ENCODE measurements at places on chromosomes 6 and 20. TPM values are rescaled to one million over a fixed set of nuclear protein-coding genes. Genes with fewer than 3 reads are reported as not detected.
A peak's percentile ranks its signal among the peaks of the same experiment; 100 is the strongest.

DNA sequence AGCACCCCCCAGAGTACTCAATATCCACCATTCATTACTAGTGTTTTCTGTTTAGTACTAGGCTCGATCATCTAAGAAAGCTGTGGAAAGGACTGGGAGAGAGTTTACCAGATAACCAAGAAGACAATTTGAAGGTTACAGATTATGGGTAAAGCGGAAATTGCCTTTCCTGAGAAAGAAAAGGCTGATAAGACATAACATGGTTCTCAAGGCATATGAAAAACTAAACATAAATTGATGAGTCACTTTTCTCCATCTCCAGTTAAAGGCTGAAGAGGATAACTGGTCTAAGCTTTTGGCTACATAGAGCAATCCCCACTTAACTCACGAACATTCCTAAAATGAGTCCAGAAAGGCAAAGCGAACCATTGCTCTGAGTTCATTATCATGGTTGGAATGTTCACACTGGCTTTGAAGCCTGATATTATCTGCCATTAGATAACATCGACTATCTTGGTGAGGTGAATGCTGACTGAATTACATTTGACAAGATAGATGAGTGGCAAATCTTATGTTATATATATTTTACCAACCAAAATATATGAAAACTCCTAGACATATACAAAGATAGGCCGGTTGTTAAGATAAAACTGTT, 65.8 kb downstream of the BTBD9 start:
- peaks cover 11% of the 10 kb centered on the region for H3K36me3 ChIP-seq
- H3K4me1 ChIP-seq, result peaks cover 9% of the 10 kb centered on the region
- H3K27me3 ChIP-seq, result no peaks in the 10 kb centered on the region
- no peak overlapping the region for H3K27ac ChIP-seq
- H3K4me3 ChIP-seq, result no peak overlapping the region

- H3K27ac ChIP-seq, result no peak overlapping the region
- H3K4me3 ChIP-seq, result no peak overlapping the region
- DNase-seq, result no peak
- peaks cover 3% of the 10 kb centered on the region for H3K36me3 ChIP-seq
Measured at GRCh38 chr20:62540504-62540903, 64.7 kb upstream of the GATA5 start.

GRCh38 chr6:31834367-31835250, 7.1 kb downstream of the HSPA1B start:
- peak; percentile 90 for DNase-seq
- peak overlapping the region; percentile 97 for H3K27ac ChIP-seq
- H3K4me3 ChIP-seq, result peak overlapping the region; percentile 99
- H3K36me3 ChIP-seq, result peaks cover 31% of the 10 kb centered on the region
- H3K27me3 ChIP-seq, result no peaks in the 10 kb centered on the region

GRCh38 chr6:122081921-122082320, 317.5 kb upstream of the HSF2 start:
- no peaks in the 10 kb centered on the region for H3K4me1 ChIP-seq
- no peak overlapping the region for H3K27ac ChIP-seq
- no peaks in the 10 kb centered on the region for H3K27me3 ChIP-seq
- no peak overlapping the region for H3K4me3 ChIP-seq

DNA sequence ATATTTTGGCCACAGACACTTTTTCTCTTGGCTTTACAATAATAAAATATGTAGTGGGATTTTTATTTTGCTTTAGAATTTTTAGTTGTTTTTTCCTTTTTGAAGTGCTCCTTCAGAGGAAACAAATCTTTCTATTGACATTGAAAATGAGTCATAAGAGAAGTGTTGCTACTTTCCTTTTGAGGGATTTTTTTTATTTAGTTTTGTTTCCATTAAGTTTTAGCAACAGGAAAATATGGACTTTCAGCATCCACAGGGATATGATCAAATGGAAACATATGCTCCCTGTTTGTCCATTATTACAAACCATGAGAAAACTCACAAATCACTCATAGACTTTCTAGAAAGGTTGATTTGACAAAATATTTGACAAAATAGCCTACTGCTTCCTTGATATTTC, 65.3 kb upstream of the BMP2 start:
- no peaks in the 10 kb centered on the region for H3K36me3 ChIP-seq
- no peak overlapping the region for H3K4me3 ChIP-seq
- H3K4me1 ChIP-seq, result peaks cover 18% of the 10 kb centered on the region
- DNase-seq, result no peak
- no peaks in the 10 kb centered on the region for H3K27me3 ChIP-seq
- H3K27ac ChIP-seq, result no peak overlapping the region

- DNase-seq, result no peak
- H3K4me3 ChIP-seq, result no peak overlapping the region
Measured at GRCh38 chr6:30635834-30636233, 9.2 kb downstream of the ATAT1 start.

DNA sequence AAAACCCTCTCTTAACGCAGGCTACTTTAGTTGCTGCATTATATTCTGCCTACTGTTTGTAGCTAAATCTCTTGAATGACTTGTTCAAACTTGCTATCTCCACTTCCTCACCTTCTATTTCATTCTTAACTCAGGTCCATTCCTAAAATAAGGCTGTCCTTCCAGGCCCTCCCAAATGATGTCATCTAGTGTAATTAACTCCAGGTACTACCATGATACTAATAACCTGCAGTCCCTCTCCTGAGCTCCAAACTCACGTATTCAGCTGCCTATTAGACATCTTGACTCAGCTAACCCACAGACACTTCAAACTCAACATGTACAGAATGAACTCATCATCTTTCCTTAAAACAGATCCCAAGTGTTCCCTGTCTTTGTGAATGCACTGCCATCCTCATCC, 10.5 kb upstream of the TOP1 start:
- H3K4me1 ChIP-seq, result no peaks in the 10 kb centered on the region
- DNase-seq, result no peak
- no peaks in the 10 kb centered on the region for H3K27me3 ChIP-seq
- no peaks in the 10 kb centered on the region for H3K36me3 ChIP-seq

DNA sequence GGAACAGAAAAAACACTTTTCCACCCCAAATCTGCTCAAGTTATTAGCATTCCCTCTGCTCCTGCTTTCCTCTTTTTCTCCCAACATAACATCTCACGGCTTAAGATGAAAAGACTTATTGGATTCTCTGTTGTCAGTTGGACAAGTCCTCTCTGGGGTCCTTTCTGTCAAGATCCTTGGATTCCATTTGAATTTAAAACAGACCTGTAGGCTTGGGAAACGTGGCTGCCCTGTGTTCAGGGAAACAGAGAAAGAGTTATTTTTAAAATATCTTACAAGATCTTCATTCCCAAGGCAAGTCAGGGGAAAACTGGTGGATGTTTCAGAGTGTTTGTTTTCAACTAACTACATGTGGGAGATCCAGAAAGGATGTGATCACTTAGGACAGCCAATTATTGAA, 322.9 kb downstream of the SAMD5 start:
- no peaks in the 10 kb centered on the region for H3K27me3 ChIP-seq
- H3K27ac ChIP-seq, result no peak overlapping the region
- DNase-seq, result no peak
- no peaks in the 10 kb centered on the region for H3K36me3 ChIP-seq
- H3K4me1 ChIP-seq, result no peaks in the 10 kb centered on the region

DNA sequence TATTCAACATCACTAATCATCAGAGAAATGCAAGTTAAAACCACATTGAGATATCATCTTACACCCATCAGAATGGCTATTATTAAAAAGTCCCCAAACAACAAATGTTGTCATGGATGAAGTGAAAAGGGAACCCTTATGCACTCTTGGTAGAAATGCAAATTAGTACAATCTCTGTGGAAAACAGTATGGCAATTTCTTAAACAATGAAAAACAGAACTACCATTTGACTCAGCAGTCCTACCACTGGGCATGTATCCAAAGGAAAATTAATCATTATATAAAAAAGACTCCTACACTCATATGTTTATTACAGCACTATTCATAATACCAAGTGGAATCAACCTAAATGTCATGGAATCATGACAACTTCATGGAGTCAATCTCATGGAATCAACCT, 611.3 kb upstream of the GJE1 start:
- H3K36me3 ChIP-seq, result no peaks in the 10 kb centered on the region
- no peak overlapping the region for H3K4me3 ChIP-seq
- H3K27me3 ChIP-seq, result no peaks in the 10 kb centered on the region
- no peak for DNase-seq

DNA sequence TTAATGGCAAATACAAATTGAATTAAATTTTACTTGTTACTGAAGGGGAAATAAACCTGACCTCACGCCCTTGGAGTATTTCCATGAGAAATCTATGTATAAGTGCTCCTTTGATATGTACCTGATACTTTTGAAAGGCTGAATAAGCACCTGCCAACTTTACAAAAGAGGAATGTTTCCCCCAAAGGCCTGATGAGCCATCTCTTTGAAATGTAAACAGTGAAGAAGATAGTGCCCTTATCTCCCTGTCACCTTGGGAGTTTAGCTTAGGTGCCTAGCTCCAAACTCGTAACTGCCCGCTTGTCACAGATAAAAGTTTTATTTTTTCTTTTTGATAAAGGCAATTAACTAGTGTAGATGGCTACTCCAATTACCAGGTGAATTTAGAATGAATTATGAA, 1.1 kb upstream of the ZNF343 start:
- H3K4me3 ChIP-seq, result peak overlapping the region; percentile 95
- no peaks in the 10 kb centered on the region for H3K36me3 ChIP-seq
- H3K27me3 ChIP-seq, result no peaks in the 10 kb centered on the region
- no peak for DNase-seq
- peaks cover 28% of the 10 kb centered on the region for H3K4me1 ChIP-seq

DNA sequence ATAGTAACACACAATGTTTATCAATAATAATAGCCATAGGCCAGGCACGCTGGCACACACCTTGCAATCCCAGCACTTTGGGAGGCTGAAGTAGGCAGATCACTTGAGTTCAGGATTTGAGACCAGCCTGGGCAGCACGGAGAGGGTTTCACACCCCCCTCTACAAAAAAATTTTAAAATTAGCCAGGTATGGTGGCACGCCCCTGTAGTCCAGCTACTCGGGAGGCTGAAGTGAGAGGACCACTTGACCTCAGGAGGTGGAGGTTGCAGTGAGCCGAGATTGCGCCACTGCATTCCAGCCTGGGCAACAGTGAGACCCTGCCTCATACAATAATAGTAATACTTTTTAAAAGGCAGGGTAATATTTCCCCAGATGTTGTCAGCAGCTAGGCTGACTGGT, 7.9 kb upstream of the MAPRE1 start:
- no peaks in the 10 kb centered on the region for H3K27me3 ChIP-seq
- DNase-seq, result no peak
- H3K36me3 ChIP-seq, result no peaks in the 10 kb centered on the region
- no peak overlapping the region for H3K4me3 ChIP-seq
- no peak overlapping the region for H3K27ac ChIP-seq
- no peaks in the 10 kb centered on the region for H3K4me1 ChIP-seq

GRCh38 chr20:15610787-15611186, 962.5 kb downstream of the KIF16B start:
- H3K27me3 ChIP-seq, result no peaks in the 10 kb centered on the region
- H3K4me3 ChIP-seq, result no peak overlapping the region
- no peak overlapping the region for H3K27ac ChIP-seq
- no peaks in the 10 kb centered on the region for H3K36me3 ChIP-seq
- peaks cover 21% of the 10 kb centered on the region for H3K4me1 ChIP-seq

DNA sequence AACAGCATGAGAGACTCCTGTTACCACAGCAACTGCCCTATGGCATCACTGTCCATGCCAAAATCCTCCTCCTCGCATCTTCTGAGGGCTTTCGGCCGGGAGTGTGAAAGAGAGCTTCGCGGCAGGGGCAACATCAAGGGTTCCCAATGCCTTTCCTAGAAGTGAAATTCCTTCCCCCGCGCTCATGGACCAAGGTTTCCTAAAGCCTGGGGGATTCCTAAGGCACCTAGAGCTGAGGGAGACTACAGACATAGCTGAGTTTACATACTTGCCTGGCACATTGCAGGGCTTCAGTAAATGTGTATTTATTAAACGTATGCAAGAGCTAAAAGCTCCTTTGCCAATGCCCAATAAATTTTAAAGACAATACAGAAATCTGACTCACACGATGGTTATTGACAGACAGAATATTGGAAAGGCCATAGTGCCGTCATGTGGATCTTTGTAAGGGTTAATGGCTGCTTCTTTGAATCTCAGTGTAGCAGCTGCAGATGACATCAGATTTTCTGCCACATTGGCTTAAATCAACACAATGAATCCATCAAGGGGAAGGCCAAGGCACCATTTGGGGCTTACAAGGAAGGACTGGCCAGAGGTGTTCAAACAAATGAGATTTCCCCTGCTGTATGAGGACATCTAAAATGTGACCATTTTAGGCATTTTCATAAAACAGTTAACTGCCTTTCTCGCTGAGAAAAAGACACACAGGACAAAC, 281.2 kb upstream of the JARID2 start:
- no peak overlapping the region for H3K4me3 ChIP-seq
- no peak overlapping the region for H3K27ac ChIP-seq
- H3K4me1 ChIP-seq, result no peaks in the 10 kb centered on the region
- DNase-seq, result no peak
- H3K36me3 ChIP-seq, result no peaks in the 10 kb centered on the region

GRCh38 chr6:15287670-15288375, 42.0 kb downstream of the JARID2 start:
- no peak for DNase-seq
- no peak overlapping the region for H3K27ac ChIP-seq
- no peak overlapping the region for H3K4me3 ChIP-seq
- peaks cover 59% of the 10 kb centered on the region for H3K4me1 ChIP-seq

DNA sequence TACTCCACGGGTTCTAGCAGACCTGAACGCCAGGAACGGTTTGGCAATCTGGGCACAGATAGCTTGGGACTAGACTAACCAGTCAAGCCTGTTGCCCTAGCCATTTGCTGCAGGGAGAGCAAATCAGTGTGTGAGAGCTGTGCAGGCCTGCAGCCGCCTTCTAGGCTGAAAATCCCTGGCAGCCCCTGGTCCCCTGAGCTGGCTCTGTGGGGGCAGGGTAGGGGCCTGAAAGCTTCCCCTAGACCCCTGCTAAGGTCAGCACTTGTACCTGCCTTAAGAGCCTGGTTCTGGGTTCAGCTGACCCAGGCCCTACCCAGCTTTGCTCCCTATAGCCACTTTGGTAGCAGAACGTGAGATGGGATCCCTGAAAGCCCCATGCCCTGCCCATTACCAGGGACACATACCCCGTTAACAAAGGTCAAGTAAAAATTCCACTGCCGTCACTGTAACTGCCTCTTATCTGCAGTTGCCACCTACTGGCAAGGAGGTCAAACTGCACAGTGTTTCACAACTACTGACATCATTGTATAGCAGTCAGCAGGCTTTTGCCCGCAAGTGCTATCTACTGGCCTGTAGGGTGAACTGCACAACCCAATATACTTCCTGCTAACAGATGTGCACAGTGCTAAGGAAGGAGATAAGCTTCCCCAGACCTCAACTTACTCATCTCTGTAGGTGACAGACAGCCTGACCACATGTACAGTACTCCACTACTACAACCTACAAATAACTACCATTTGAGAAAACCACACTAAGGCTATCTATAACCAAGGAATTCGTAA, 95.1 kb upstream of the OLIG3 start:
- H3K4me3 ChIP-seq, result no peak overlapping the region
- peaks cover 38% of the 10 kb centered on the region for H3K27me3 ChIP-seq
- no peaks in the 10 kb centered on the region for H3K4me1 ChIP-seq
- H3K27ac ChIP-seq, result no peak overlapping the region
- DNase-seq, result no peak

GRCh38 chr6:90811596-90812226, 224.8 kb upstream of the MAP3K7 start:
- DNase-seq, result no peak
- no peak overlapping the region for H3K4me3 ChIP-seq
- no peaks in the 10 kb centered on the region for H3K27me3 ChIP-seq
- no peaks in the 10 kb centered on the region for H3K4me1 ChIP-seq
- no peak overlapping the region for H3K27ac ChIP-seq

Gene SSTR4
- total RNA-seq, result not detected

Gene PROKR2
- total RNA-seq, result not detected

Gene MOG
- total RNA-seq, result 14.7 TPM

Gene SIRPB1
- 0.27 TPM for total RNA-seq

Gene BFSP1
- 0.66 TPM for total RNA-seq

Gene SLC22A1
- total RNA-seq, result 0.27 TPM

Gene PLAGL1
- total RNA-seq, result 10.5 TPM

Gene PRSS35
- total RNA-seq, result 0.36 TPM

Gene MAP7
- 3.1 TPM for total RNA-seq

Measured in left ventricle myocardium inferior (tissue), 1 donor.